ENCODE measurements at places on chromosomes 16 and 17.

DNA sequence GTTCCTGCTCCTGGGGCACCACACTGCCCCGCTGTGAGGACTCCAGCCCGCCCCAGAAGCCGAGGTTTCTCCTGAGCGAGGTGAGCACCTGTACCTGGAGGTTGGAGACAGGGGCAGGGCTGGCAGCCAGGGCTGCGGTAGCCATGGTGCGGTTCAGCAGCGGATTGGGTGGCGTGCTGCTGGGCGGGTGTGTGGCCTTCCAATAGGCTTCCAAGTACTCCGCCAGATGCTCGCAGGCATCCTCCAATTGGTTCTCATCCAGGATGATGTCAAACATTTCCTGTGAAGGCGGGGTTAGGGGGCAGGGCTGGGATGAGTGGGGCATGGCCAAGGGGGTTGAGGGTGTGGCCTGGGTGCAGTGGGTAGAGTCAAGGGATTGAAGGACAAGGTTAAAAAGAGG, 11.3 kb upstream of the ARL5C start:
- no peak for DNase-seq

DNA sequence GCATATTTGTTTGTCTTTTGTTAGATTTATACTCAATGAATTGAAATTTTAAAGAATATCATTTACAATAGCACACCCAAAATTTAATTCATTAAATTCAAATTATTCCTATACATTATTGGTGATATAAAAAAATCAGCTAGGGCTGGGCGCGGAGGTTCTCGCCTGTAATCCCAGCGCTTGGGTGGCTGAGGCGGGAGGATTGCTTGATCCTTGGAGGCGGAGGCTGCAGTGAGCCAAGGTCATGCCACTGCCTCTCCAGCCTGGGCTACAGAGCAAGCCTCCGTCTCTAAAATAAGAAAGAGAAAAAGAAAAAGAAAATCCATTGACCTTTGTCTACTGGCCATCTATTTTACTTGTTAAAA, 4.5 kb upstream of the PRDM7 start:
- no peak for DNase-seq

- no peak for DNase-seq
Measured at GRCh38 chr16:70156207-70156978, 17.2 kb upstream of the CLEC18C start.

DNA sequence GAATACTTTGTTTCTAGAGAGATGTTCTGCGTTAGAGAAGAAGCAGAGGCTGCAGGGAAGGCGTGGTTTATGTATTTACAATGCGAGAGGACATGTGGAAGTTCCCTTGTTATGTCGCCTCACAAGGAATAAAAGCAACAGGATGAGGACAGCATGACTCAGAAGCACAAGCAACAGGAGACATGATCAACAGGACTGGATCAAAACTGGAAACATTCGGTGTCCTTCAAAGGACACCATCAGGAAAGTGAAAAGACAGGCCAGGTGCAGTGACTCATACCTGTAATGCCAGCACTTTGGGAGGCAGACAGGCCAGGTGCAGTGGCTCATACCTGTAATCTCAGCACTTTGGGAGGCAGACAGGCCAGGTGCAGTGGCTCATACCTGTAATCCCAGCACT, 52.6 kb downstream of the CCDC57 start:
- DNase-seq: no peak

- DNase-seq: no peak
Measured at GRCh38 chr16:9155871-9156270, 64.4 kb downstream of the HAPSTR1 start.

DNA sequence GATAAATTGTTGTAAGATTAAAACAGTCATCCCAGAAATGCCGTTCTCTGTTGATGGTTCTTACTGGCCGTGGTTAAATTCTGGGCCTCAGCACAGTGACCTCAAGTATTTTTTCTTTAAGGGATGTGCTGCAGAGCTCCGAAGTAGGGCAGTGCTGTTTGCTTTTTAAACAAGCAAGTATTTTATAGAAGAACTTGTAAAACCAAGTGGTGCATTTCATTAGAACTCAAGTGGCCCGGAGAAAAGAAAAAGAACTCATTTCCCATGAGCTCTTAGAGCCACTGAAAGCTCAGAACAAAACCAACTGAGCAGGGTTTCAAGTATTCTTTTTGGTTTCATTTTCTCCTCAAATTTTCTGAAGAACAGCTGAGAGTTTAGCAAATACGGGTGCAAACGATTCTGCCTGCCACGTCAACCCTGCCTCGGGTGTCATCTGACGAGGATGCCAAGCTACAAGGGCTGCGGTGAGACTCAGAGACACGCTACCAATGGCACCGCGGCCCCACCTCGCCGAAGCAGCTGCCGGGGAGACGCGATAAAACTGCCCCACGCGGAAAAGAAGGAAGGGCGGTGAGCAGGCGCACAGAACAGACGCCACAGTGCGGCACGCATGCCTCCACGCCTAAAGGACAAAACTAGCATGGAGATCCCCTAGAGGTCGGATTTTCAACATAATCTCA, 6.3 kb downstream of the LMF1 start:
- no peak for DNase-seq

Data from smooth muscle cell of the brain vasculature (primary cell).